ENCODE measurements at places on chromosomes 12 and 14.

- DNase-seq = peak; percentile 69
These were observed 412.3 kb downstream of the RPS29 start for GRCh38 chr14:49173765-49174373.

DNA sequence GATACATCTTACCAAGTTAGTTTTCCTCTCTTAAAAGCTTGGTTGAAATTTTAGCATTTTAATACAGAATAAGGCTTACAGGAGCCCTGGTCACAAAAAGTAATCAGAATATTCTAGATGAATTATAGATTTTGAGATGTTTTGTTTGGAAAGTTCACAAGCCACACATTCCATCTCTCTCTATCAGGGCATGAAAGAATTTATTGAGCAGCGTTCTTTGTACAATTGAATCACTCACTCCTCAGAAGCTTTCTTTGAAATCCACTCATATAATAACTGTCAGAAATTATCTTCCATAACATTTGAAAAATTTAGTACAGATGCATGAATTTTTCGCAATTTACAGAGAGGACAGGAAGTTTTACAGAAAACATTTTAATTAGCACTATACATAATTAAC lies 938.6 kb upstream of the MDGA2 start:
- DNase-seq = peak; percentile 16

DNA sequence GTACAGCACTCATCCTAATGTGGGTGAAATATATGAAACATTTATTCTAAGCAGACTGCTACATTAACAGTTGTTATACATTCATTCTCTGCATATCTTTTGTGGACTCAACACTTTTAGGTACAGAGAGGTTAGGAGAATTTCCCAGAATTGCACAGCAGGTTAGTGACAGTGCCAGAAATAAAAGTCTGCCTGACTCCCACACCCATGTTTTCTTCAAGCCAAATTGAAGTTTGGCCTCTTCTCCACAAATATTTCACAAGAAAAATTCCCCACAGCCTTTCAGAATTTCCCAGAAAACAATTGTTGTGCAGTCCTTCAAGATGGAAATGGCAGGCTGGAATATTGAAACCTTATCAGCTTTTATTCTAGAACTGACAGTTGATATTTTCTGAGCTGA lies 464.8 kb downstream of the RAD51B start:
- DNase-seq = no peak

DNA sequence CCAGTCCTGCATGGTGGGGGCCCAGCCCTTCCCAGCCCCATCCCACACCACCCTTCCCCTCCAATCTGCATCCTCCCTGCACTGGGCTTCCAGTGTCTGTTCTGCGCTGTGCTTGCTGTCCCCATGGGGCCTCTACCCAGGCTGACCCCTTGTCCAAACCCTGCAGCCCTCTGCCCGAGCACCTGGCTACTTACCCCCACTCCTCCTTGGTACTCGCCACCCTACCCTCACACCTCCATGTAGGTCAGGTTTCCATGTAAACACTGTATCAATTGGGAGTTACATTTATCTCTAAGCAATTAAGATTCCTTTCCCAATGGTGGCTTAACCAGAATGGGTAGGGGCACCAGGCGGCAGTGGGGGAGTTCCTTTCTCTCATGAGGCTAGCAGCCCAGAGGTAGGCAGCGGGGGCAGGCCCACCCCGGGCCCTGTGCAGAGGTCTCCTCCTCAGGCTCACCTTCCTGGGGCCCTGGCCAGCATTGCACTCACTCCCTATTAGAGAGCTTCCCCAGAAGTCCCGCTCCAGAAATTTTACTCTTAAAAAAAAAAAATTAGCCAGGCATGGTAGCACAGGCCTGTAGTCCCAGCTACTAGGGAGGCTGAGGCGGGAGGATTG lies 76.6 kb upstream of the CCND2 start:
- DNase-seq = no peak

- no peak for DNase-seq
These were observed 48.8 kb downstream of the LRTM2 start for GRCh38 chr12:1869145-1869544.

GRCh38 chr12:132413931-132414588 lies 75.9 kb upstream of the FBRSL1 start:
- DNase-seq = no peak

- DNase-seq = no peak
These were observed 1.4 kb upstream of the CLMN start for GRCh38 chr14:95320955-95321600.

- no peak for DNase-seq
These were observed 315 bp downstream of the LTB4R2 start for GRCh38 chr14:24310265-24310645.

- DNase-seq = no peak
These were observed 60.7 kb downstream of the CCNK start for GRCh38 chr14:99541677-99542470.

DNA sequence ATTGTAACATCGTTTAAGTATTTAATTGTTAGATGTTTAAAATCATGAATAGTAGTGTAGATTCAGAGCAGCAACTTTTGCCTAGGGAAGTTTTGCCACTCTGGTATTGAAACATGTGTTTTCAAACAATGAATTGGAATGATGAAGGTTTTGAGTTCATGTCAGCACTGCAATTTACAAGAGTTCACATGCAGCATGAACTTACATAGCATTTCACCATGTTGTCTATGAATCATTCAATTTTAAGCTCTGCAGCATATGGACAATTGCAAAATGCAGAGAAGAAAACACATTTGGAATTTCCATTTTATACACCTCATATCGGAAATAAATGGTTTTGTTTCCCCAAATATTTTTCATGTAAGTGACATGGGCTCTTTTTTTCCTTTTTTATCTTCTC lies 170.7 kb upstream of the CDKN3 start:
- peak; percentile 20 for DNase-seq

DNA sequence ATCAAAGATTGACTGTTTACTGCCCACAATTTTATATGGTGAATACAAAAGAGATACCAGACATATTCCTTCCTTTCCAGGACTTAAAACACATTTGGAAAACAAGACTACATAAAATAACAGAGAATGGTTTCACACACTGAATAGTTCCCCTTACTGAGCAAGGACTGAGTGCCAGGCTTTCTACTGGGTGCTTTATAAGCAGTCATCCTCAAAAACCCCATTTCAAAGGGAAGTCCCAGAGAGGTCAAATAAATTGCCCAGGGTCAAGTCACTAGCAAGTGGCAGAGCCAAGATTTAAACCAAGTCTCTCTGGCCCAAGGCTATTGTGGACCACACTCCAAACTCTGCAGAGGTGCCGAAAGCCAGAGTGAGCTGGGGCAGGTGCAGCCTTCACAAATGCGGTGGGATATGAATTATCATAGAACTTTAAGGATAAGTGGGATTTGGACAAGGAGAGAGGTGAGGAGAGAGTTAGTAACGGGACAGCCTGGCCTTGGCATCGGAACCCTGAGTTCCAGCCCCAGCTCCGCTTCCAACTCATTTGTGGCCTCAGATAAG lies 9.1 kb upstream of the RPAP3 start:
- no peak for DNase-seq

DNA sequence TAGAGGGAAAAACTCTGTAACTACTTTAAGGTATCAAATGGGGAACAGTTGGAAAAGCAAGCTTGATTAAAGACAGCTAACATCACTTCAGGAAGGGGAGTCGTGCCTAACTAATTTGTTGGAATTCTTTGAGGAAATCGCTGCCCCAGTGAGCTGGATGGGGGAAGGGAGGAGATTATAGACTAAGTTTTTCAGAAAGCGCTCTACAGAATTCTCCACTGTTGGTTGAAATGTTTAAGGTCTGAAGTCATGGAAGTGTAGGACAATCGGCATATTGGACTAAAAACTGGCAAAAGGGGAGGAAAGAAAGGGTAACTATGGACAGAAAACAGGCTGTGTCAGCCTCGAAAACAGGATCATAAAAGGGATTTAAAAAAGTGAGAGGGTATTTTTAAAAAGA lies 229.9 kb upstream of the HMGA2 start:
- no peak for DNase-seq

GRCh38 chr14:81504864-81505263 lies 28.8 kb downstream of the SEL1L start:
- no peak for DNase-seq

DNA sequence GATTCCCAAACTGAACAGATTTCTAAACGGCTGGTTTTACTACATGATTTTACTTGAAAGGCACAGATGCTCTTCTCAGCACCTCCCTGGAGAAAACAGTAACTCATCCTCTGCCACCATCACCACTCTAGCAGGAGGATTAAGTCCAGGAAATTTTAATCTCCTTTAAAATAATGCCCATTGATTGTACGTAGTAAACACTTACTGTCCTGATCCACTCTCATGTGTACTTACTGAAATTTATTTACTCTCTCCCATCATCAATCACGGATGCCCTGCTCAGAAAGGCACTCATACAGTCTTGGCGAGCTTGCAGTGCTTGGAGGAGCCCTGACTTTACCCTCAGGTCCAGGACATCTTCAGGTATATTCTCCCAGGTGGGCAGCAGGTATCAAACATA lies 239.8 kb upstream of the EGLN3 start:
- DNase-seq = no peak

GRCh38 chr12:26255893-26256645 lies 60.7 kb downstream of the SSPN start:
- DNase-seq = no peak

- DNase-seq = no peak
These were observed 47.6 kb downstream of the UTP20 start for GRCh38 chr12:101327546-101327945.

DNA sequence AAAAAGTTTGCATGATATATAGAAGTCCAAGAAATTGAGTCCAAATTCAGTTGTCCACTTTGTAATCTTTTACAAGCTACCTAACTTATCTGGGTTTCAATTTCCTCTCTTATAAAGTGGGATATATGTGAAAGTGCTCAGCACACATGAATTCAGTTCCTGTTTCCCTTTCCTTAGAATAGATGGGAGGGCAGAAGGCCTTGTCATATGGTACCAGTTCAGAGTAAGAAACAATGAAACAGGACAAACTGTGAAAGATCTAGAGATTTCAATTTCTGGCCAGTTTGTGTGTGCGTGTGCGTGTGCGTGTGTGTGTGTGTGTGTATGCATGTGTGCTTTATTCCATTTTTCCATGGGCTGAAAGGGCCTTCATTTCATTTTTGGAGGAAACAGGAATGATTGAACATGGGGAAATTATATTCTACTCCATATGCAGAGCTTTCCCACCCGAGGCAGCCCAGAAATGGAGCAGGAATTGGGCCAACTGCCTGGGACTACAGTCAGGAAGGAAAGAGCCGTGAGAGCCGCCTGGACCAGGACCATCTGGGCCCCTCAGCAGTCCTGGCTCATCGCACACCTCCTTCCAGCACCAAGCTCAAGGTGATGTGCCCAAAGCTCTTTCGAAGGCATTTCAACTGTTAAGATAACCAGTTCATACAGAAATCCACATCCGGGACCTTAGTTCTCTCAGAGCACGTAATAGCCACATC lies 183.2 kb downstream of the EPS8 start:
- no peak for DNase-seq

DNA sequence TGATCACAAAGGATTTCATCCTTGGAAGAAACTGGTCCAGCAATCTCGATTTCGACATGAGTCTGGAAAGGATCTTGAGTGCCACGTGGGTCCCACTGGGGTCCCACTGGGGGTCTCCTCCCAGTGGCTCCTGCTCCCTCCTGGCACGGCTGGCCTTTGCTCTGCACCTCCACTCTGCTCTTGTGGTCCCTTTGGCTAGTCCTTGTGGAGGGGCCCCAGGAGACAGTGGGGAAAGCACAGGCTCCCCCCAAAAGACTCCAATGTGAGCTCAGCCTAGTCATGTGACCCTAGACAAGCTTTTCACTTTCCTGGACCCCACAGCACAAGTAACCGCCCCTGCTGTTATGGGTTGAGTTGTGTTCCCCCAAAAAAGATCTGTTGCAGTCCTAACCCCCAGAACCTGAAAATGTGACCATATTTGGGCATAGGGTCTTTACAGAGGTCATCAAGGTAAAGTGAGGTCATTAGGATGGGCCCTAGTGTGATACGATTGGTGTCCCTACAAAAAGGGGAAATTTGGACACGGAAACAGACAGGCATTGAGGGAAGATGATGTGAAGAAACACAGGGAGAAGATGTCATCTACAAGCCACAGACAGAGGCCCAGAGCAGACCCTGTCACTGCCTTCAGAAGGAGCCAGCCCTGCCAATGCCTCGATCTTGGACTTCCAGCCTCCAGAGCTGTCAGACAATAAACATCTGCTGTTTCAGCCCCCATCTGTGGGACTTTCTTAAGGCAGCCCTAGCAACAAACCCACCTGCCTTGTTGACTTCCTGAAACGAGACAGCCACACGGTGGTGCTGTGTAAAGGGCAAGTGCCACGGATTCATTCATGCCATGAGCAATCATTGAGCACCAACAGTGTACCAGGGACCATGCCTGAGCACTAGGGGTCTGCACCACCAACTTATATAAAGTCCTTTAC lies 23.8 kb upstream of the PPP2R5C start:
- no peak for DNase-seq

DNA sequence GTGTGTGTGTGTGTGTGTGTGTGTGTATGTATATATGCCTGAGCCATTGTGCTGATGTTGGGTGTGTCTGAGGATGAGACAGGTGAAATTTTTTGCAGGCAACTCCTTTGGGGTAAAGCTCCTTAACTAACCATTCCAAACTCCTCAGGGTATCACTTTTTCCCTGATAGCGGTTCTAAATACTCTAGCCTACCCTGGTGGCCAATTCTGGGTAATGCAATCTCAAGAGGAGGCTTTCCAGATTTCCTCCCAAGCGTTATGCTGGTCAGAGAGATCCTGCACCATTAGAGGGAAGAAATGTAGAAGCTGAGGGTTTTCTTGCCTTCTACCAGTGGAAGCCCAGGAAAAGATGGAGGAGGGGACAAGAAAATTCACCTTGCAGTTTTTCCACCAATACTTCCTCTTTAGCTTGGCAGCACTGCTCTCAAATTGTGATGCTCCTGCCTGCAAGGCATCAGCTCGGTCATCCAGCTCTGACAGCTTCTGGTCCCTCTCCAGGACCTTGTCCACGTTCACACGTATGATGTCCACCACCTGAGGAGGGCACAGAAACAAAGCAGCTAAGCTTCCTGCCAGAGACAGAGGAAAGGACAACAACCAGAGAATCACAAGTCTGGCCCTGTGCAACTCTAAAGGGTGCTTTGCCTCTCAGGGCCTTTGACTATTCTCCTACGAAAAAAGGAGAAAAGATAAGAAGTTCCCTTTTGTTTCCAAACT lies 4.9 kb downstream of the VAMP1 start:
- DNase-seq = peak; percentile 77

All from IMR-90 (cell line).